ENCODE measurements at places on chromosomes 7 and 10.

- no peak for DNase-seq
Observed at GRCh38 chr7:29882481-29882880, 76.2 kb downstream of the WIPF3 start.

DNA sequence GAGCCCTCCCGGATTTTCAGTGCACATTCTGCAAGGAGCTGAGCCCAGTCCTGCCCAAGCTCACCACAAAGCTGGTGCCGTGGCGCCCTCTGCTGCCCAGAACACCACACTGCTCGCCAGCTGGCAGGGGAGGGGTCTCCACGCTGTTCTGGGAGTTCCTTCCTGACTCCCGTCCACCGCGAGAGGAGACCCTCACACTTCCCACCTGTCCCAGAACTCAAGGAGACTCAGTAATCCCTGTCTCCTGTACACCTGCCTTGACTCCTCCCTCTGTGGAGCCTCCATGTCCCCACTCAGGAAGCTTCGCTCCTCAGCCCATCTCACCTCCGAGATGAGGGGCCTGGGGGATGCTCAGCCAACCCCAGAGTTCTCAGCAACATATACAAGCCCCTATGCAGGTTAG is 11.3 kb downstream of the C10orf105 start:
- peak; percentile 43 for DNase-seq

GRCh38 chr10:132516771-132517725 is 20.5 kb upstream of the INPP5A start:
- no peak for DNase-seq

DNA sequence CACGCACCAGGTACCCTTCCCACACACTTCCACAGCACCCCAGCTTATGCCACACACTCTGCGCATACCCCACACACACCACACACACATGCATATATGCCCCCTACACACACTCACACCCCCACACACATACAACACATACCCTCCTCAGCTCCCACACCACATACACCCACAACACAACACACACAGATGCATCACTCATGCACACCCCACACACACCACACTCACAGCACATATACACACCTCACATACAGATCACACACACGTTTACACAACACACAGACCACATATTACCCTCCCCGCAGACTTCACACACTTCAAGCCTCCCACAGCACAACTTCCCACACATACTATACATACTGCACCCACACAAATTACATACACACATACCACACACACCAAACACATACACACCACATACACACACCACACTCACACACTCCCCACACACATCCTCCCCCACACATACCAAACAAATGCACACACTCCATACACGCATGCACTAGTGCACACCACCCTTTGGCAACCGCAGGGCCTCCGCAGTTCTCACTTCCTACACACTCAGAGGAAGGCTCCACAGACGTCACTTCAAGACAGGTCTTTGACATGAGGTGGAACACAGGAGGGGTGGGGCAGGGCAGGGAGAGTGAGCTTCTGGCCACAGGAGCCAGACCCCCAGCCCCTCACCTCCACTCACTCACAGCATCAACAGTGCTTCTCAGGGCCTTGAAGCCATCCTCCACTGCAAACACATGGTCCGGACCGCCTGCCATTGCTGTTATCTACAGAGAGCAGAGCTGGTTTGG is 18.5 kb upstream of the ANTXRL start:
- no peak for DNase-seq

DNA sequence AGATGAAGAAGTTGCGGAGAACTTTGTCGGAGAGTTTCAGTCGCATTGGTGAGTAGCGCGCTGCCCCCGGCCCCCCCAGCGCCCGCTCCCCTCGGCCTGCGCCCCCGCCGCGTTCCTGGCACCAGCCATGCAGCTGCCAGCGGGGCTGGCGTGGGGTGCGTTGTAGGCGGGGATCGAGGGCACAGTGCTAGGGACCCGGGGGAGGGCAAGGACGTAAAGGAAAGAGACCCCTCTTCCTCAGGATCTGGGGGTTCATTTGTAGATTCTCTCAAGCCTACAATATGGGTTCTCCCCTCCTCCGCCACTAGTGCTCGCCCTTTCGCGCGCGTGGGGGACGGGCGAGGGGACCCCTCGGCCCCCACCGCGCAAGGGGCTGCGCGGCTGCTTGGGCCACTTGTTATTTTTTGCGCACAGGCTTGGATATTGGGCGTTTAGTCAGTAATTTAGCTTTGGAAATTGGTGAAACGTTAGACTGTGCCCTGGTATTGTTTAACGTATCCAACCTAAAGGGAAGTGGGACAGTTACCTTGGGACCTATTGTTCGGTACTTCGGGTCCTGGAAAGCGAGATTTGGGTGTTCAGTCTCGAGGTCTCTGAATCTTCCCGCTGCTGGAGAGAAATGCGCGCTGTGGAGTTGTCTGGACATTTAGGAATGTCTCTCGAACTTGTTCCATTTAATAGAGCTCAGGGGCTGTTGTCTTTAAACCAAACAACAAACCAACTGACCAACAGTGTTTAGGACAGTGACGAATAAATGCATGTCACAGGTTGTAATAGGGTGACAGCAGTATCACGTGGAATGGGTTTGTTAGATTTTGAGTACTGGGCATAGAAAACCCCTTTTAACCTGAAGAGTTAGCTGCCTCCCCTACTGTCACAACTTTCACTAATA is 796 bp downstream of the CDK14 start:
- DNase-seq: no peak

DNA sequence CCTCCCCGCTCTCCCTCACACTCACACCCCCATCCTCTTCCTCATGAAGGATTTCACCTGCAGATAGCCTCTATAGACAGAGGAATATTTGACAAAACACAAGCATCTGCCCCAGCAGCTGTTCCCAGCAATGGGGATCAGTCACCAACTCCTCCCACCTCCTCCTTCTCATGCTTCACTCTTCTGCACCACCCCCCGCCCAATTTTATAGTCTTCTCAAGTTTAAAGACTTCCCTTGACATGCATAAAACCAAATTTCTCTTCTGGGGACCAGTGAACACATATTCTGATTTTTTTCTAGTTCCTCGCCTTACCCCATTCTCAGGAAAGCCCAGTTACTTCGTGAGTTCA is 654.4 kb downstream of the LRMDA start:
- DNase-seq: no peak

- DNase-seq: no peak
Observed at GRCh38 chr10:24396396-24396795, 187.5 kb downstream of the KIAA1217 start.

DNA sequence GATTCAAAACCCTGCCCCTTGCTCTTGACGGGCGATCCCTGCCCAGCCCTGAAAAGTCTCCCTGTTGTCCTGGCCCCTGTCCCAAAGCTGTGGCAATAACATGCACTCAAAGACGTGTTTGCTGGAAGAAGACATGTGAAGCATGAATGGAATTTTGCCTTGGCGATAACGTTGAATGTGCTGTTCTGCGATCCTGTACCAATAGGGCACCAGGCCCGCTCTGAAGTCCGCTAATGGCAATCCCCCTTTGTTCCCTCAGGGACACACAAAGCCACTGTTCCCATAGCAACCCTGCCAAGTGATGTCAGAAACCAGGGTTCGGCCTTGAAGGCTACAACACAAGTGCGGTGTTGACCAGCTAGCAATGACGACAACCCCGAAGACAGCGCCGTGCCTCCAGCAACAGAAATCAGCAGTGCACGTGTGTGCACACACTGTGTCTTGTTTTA is 284.6 kb downstream of the KLF6 start:
- DNase-seq: peak; percentile 5

DNA sequence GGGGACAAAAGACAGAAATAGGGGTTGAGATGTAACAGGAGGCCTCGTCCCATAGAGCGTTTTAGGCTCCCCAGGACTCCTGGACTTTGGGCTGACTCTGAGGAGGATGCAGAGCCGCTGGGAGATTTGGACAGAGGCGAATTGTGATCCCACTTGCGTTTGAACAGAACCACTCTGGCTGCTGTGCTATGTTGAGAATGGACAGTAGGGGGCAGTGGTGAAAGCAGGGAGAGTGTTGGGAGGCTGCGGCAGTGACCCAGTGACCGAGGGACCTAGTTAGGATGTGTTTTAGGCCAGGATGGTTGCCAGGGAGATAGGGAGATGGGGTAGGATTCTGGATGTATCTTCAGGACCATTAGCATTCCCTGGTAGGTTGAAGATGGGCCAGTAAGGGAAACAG is 271.6 kb downstream of the CCDC3 start:
- no peak for DNase-seq

- DNase-seq: no peak
Observed at GRCh38 chr7:33591490-33591889, 313.8 kb upstream of the BMPER start.

GRCh38 chr10:117936566-117936965 is 110.2 kb downstream of the RAB11FIP2 start:
- DNase-seq: no peak

- DNase-seq: no peak
Observed at GRCh38 chr7:41886901-41887311, 184.0 kb upstream of the INHBA start.

DNA sequence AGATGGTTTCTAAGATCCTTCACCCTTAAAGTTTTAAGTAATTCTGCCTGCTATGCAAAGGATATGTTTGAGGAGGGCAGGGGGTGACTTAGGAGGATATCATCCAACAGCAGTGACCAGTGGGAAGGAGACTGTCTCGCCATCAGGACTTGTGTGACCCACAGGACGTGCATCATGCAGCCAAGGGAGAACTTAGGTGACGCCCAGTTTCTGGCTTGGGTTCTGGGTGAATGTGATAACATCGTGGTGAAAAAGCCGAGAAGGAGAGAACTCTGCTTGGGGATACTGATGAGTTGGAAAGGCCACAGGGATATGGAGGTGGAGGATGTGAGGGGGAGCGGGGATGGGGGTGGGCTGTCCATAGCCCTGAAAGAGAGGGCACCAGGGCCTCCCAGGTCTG is 3.8 kb downstream of the WIPI2 start:
- no peak for DNase-seq

DNA sequence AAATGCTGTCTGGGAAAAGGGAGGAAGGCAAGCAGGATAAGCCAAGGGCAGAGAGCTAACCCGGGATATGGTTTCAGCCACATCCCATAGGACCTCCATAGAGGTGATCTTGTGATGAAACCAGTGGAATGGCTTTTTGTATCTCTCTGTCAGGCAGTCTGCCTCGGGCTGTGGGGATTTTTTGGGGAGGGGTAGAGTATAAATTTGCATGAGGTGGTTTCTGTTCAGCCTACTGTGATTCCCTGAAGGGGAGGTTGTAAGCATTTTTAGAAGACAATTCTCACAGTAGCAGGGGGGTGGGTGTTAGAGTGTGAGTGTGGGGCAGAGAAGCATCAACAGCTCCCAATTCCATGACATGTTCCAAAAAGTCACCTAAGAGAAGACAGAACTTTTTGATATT is 11.8 kb downstream of the OR9A2 start:
- DNase-seq: no peak

- DNase-seq: no peak
Observed at GRCh38 chr10:70038923-70039322, 13.7 kb upstream of the MACROH2A2 start.

GRCh38 chr10:71362141-71362540 is 34.6 kb upstream of the CDH23 start:
- no peak for DNase-seq

GRCh38 chr7:66542049-66542448 is 86.6 kb upstream of the KCTD7 start:
- no peak for DNase-seq

DNA sequence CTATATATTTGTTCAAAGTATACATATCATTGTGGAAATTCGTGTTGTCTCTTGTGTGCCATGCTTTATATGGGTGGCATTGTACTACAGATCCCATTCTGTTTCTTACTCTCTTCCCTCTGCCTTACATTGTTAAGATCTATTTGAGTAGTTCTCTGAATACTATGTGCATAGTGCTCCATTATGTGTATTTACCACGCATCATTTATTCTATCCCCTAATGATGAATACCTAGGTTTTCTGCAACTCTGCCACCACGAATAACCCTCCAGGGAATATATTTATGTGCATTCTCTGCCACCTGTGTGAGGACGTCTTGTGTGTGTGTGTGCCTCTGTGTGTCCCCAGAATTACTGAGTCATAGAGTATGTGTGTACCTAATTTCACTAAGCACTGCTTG is 431.2 kb upstream of the C7orf33 start:
- DNase-seq: peak; percentile 9

GRCh38 chr7:95209788-95210187 is 114.5 kb downstream of the PON1 start:
- no peak for DNase-seq

GRCh38 chr7:6193709-6194108 is 78.7 kb downstream of the CYTH3 start:
- no peak for DNase-seq

All from NCI-H1436 (cell line).